NCI-H1092 treated with DMSO at 0.1 percent for 48 hours (cell line): ENCODE measurements at places on chromosomes 7 and 10.

DNA sequence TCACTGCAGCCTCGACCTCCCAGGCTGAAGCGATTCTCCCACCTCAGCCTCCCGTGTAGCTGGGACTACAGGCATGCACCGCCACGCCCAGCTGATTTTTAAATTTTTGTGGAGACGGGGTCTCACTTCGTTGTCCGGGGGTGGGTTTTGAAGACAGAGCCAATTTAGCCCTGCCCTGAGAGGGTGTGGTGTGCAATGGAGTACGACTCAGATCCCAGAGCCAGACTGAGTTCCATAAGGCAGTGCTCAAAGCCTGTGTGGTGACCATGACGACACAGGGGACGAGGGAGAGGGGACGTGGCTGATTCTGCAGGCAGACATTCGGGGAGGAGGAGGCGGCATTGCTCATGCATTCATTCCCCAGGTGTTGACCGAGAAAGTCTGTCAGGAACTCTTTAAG, 72.1 kb downstream of the ZMIZ1 start:
- no peak for DNase-seq

DNA sequence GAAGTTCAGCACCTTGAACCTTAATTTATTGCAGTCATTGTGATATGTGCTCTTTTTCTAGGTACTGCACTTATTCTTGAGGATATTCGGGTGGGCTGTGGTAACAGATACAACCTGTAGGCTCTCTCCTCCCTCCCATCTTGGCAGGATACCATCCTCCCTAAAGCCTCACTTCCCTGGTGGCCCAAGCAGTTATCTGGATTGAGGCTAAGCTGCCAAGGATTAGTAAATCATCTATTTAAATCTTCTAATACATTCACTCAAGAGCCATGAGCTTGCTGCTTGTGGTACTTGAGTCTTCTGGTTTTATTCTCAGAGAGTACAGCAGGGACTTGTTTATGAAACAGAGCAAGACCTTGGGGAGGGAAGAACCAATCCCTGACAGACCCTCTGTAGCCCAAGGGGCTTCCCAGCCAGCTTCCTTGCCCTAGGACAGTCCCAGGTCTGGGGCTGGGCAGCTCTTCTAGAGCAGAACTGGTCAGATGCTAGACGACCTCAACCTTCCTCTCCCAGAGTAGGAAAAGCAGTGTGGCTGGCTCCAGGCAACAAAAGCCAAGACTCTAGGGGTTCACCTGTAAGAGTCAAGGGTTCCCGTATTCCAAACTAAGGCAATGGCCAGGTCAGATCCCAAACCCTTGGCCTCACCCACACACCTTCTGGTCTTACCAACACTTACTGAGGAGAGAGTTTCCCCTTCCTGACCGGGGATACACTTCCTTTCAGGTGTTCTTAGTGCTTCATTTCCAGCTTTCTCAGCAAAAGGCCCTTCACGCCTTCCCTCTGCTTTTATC, 21.3 kb downstream of the WNT8B start:
- DNase-seq = no peak

GRCh38 chr7:124718032-124718766, 47.4 kb downstream of the GPR37 start:
- no peak for DNase-seq

DNA sequence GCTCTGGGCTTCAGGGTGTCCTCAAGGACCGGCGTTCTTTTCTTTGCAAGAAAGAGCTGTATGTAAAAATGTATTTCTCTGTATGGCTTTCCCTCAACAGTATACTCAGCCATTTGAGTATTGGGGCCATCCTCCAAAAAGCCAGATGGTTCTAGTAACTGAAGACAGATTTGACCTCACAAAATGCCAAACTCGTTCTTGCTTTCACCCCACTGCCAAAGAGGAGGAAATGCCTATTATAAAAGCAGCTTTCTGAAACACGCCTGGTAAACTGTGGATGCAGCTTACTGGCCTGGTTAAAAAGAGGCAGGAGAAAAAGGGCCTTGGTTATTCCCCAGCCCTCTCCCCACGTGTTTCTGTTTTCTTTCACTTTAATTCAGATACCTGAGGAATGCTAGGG, 7.7 kb upstream of the HTR5A start:
- DNase-seq = no peak

GRCh38 chr10:22320591-22321155, at the start of gene BMI1:
Gene BMI1 (plus strand): TSS chr10:22321099. CDS start chr10:22326450, 5,351 bp downstream.
- DNase-seq = peak; percentile 55

DNA sequence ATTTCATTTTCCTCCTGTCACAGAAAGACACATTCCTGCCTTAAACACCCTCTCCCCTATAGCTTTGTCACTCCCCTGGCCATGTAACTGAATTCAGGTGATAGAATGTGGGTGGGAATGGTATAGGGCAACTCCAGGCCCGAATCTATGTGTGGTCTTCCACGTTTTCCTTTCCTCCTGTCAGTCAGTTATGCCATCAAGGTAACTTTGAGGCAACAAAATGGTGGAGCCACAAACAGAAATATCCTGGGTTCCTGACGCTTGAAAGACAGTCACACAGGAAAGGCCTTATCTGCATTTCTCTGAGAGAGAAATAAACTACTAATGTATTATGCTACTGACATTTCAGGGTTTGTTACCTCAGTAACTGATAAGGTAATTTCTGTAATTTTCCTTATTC, 326.8 kb downstream of the HPSE2 start:
- no peak for DNase-seq

DNA sequence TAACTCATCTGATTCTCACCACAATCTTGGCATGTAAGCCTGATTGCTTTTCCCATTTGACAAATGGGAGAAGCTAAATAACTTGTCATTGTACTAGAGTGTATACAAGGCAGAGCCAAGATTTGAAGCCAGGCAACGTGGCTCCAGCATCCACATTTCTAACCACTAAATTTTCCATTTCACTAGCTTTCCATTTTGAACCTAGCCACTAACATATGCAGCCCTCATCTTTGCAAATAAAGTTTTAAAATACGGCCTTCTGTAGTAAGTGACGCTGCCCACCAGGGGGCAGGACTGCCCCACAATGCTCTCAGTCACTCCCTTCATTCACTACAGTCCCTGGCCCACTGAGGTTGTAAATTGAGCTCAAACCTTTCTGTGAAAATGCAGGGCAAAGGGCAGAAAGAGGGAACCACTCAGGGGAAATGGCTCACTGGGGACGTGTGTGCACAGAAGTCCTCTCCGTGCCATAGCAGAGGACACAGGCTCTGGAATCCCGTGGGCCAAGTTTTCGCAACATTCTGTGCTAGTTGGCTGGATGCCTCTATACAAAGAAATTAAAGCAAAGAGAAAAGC, 315.7 kb downstream of the TNS3 start:
- DNase-seq = peak; percentile 64

DNA sequence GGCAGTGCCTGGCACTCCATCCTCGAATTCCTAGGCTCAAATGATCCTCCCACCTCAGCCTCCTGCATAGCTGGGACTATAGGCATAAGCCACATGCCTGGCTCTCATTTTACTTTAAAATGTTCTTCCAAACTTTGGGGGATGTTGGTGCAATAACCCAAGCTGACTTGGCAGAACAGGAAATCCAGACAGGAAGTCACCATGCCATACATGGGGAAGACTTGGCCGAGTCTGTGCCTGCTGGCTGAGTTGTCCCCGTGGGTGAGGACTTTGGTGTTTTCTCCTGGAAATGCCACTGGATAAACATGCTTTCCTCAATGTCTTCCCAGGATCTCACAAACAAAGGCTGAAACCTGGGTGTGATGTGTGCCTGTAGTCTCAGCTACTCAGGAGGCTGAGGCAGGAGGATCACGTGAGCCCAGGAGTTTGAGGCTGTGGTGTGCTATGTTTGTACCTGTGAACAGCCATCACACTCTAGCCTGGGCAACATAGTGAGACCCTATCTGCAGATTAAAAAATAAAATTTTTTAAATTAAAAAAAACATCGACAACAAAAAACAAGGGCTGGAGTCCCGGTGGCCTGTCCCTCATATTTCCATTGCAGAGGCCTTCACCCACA, 19.8 kb downstream of the HKDC1 start:
- no peak for DNase-seq
